NB4 (cell line): ENCODE measurements at places on chromosomes 11 and 22.

GRCh38 chr11:45181193-45181888 is 34.9 kb downstream of the PRDM11 start:
- no peak for DNase-seq

DNA sequence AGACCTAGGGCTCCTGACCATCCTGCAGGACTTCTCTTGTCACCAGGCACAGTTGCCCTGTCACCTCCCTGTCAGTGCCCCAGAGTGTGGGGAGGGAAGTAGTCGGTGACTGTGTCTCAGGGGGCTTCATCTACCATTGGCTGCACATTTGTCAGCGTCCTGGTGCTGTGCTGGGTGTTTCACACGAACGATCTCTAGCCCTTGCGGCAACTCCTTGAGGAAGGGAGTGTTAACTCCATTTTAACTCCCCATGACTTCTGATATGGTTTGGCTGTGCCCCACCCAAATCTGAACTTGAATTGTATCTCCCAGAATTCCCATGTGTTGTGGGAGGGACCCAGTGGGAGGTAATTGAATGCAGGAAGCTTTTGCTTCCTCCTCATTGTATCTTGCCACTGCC is 7.1 kb downstream of the TSKU start:
- DNase-seq: no peak

GRCh38 chr11:57364851-57365660 is 15.9 kb downstream of the PRG3 start:
- DNase-seq: no peak

- no peak for DNase-seq
Observed at GRCh38 chr11:2393941-2394817, 6.4 kb upstream of the TSSC4 start.

GRCh38 chr11:131099746-131100145 is 183.5 kb upstream of the SNX19 start:
- DNase-seq: no peak

- no peak for DNase-seq
Observed at GRCh38 chr11:106998116-106998915, 20.0 kb downstream of the GUCY1A2 start.

DNA sequence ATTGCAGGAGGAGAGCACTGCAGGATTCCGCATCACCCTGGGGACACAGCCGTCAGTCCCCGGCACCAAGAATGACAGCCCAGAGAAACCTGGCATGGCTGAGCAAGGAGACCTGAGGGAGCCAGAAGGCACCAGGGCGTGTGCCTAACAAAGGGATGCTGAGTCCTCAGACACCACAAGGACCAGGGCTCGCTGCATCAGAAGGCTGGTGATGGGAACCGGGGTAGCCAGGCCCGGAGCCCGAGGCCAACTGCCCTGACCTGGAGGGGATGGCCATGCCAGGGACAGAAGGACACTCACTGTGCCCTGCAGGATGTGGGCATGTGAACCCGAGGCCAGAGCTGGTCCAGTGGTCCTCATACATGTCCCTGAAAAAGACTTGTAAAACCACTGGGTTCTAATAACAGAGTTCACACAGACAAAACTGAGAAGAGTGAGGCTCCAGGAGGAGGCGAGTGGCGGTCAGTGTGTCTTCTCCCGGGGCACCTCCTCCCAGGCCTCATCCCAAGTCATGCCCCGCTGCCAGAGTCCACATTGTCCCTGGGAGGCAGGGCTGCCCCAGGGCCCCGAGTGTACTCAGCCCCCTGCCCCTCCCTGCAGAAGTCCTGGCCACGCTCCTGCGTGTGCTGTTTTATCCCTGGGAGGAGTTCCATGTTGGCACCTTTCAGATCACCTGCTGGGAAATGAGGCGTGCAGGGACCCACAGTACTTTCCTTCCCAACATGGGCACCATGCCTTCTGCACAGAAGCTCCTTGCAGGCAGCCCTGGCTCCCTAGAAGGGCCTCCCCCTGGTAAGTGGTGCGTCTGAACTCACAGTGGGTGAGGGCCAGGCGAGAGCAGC is 42.5 kb downstream of the TBX1 start:
- DNase-seq: no peak
